Cardiac muscle cell (in vitro differentiated cells and primary cell): ENCODE measurements at places on chromosomes 3 and 15. TPM values are rescaled to one million over a fixed set of nuclear protein-coding genes. Genes with fewer than 3 reads are reported as not detected.

- H3K36me3 ChIP-seq = no peaks in the 10 kb centered on the region
- no peak overlapping the region for H3K27ac ChIP-seq
- DNase-seq = no peak
- no peaks in the 10 kb centered on the region for H3K27me3 ChIP-seq
These were observed 209.9 kb upstream of the CNTN3 start for GRCh38 chr3:74824366-74824765.

Gene SEMA6D
- 71.3 and 90.6 TPM in 2 replicates for total RNA-seq

Gene SI
- not detected in 2 replicates for total RNA-seq

DNA sequence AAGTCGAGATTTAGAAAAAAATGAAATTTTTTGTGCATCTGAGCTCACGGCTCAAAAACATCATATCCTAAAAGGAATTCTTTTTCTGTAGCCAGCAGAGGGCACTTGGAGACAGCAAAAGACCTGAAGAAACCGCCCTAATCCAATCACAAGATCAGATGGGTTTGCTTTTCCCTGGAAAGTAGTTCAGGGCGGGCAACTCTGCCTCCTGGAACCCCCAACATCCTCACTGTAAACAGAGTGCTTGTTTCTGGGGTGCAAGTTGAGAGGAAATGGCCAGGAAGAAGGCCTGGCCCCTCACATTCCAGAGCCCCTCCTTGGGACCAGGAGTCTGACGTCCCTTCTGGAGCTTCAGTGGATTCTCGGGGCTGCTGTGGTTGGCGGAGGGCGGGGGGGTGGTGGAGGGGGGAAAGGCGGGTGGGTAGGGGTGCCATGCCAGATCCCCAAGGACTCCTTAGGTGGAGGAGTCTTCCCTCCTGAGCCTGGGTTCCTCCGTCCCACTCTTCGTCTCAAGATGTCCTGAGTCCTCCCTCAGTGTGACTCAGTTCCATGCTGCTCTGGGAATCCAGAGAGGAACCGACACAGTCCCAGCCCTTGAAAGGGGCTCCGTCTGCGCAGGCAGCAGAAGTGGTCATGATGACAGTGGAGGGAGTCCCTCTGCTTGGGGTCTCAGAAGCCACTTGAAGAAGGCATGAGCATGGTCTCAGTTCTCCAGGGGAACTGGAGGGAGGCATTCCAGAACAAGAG, 35.9 kb downstream of the CCK start:
- no peaks in the 10 kb centered on the region for H3K4me1 ChIP-seq
- no peak overlapping the region for H3K27ac ChIP-seq
- no peaks in the 10 kb centered on the region for H3K36me3 ChIP-seq
